ENCODE measurements at places on chromosomes 5 and 9.
A peak's percentile ranks its signal among the peaks of the same experiment; 100 is the strongest.

DNA sequence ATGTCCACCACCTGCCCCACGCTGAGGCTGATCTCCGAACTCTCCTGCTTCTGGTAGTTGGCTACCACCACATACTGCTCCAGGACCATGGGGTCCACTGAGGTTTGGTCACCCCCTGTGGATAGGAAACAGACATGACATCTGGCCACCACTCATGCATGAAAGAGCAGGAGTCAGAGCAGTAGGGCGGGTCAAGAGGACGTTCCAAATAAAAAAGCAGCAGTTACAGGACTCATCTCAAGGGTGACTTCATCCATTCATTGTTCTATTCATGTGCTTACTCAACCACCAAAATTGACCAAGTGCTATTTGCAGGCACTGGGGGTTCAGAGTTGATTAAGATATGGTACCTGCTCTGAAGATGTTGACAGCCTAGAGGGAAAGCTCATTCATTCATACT, 79.2 kb upstream of the UBTD2 start:
- DNase-seq: no peak

DNA sequence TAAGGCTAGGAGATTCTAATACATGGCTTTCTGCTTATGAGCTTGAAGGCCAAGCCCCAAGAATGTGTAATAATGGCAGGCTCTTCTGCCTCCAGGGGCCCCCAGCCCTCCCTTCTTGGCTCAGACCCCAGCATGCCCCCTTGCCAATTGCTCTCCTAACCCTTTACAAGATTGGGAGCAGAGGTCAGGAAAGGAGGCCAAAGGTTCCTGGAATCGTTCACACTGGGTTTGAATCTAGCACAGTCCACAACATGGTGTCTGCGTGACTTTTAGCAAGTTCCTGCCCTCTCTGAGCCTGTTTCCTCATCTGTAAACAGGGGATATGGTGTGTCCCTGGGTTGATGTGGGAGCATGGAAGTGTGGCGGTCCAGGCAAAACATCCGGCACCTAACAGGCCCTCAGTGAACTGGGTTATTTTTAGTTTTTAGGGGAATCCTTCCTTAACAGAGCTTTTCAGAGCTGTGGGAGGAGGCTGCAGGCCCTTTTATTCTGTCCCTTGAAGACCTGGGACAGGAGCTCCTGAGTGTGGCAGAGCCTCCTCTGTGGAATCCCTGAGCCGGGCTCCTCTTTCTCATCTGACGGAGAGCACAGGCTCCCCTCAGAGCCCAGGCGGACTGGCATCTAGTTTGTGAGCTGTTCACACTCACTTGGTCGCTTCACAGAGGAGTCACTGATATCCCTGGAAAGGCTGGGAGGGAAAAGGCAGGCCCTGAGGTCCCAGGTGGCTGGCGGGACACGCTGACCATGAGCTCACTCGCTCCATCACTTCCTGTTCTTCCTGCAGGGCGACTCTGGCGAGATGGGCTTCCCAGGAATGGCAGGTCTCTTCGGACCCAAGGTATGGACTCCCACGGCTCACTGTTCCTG, 23.4 kb upstream of the ORM1 start:
- DNase-seq: no peak

DNA sequence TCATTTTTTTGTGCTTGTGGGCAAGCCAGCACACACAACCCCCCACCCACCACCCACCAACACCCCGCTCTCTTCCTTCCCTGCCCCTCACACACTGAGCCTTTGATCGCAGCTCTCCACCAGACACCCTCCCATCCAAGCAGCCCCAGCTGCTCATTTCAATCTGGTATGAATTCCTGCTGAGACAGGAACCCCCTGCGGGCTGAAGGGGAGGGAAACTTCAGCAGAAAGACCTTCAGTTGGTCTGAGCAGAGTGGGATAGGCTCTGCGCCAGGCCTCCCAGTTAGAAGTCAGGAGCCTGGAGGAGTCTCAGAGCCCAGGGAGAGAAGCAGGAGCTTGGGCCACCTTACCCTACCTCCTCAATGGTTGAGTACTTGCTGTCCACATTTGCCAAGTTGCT, 7.2 kb downstream of the PCDHGC5 start:
- DNase-seq: peak; percentile 91

DNA sequence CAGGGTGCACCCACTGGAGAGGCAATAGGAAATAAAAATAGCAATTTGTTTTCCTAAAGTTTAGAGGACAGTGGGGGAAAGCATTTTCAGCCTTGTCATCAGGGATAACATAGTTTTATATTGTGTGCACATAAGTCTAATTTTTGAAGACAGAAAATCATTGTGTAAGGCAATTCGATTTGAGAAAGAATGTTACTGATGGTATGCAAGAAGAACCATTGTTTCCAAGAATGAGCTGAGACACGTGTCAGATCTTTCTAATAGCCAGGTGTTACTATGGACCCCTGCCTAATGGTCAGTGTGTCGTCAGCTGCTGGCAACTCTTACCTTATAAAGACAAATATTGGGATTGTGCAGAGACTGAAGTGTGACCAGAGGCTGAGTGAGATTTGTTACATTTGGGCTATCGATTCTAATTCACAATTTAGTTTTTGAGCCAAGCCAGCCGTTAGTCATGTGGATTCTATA, 67.1 kb upstream of the PPP2R2B start:
- no peak for DNase-seq

- no peak for DNase-seq
Observed at GRCh38 chr9:16450578-16450977, 419.9 kb downstream of the BNC2 start.
